Activated CD4-positive, alpha-beta memory T cell treated with anti-CD3 and anti-CD28 coated beads, Interleukin-2, amount 10 ng/mL, durations not matched to agents 7 days and 5 days (primary cell): ENCODE measurements at places on chromosomes 6 and 20. TPM values are rescaled to one million over a fixed set of nuclear protein-coding genes. Genes with fewer than 3 reads are reported as not detected.

The FHL5 gene
- total RNA-seq = not detected

The GPR6 gene
- total RNA-seq = not detected

The UTRN gene
- total RNA-seq = 140 TPM

The DDRGK1 gene
- 68.3 TPM for total RNA-seq

The ADTRP gene
- 5.5 TPM for total RNA-seq

The MAPK14 gene
- 72.2 TPM for total RNA-seq

The TAF8 gene
- total RNA-seq = 55.1 TPM

The EMILIN3 gene
- not detected for total RNA-seq

The KIAA1755 gene
- not detected for total RNA-seq

The RAB44 gene
- total RNA-seq = 0.25 TPM

The MROH8 gene
- 2.2 TPM for total RNA-seq

The SLC22A16 gene
- not detected for total RNA-seq

The SLC13A3 gene
- not detected for total RNA-seq

The FANCE gene
- total RNA-seq = 10.3 TPM

The ZBTB22 gene
- total RNA-seq = 18.0 TPM

The SLC17A1 gene
- total RNA-seq = not detected

The ANKRD6 gene
- total RNA-seq = 4.2 TPM

The CDH26 gene
- total RNA-seq = 0.53 TPM

The HMGCLL1 gene
- total RNA-seq = not detected

The PET117 gene
- 12.5 TPM for total RNA-seq

The SYNE1 gene
- 85.5 TPM for total RNA-seq

The FOXC1 gene
- 0.08 TPM for total RNA-seq

The MEP1A gene
- not detected for total RNA-seq

The EGFL8 gene
- total RNA-seq = 5.2 TPM

The IPCEF1 gene
- 13.8 TPM for total RNA-seq
